Effector memory CD8-positive, alpha-beta T cell (primary cell): ENCODE measurements at places on chromosomes 3 and 15.

- DNase-seq, result no peak
Measured at GRCh38 chr3:187994221-187995042, 159.5 kb upstream of the LPP start.

DNA sequence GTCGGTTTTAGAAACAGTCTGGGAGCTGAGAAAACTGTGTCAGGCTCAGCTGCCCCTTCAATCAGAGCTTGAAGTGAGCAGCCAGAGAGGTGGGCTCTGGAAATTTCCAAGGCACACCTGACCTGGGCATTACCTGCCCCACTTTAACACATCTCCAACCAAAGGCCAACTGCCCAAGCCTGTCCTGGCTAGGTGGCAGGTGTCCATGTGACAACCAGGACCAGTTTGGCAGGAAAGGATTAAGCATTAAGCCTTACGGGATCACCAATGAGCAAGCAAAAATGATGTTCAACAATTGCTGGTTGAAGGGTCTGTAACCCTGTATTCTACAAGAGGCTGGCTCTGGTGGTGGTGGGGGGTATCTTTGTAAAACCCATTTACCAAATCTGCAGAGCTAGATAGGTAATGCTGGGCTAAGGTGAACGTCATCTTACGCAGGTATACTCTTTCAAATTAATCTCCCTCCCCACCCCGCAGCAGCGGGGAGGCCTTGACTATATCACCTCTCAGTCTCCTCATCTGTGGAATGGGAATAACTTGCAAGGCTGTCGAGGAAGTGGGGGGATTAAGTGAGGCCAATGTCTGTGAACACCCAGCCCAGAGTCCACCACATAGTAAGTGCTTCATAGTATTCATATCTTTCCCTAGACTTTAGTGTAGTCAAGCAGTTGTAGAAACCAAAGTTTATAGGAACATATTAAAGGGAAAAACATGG lies 183.2 kb downstream of the MEGF11 start:
- DNase-seq, result no peak

- DNase-seq, result no peak
Measured at GRCh38 chr3:73383470-73384049, 241.2 kb downstream of the PDZRN3 start.

DNA sequence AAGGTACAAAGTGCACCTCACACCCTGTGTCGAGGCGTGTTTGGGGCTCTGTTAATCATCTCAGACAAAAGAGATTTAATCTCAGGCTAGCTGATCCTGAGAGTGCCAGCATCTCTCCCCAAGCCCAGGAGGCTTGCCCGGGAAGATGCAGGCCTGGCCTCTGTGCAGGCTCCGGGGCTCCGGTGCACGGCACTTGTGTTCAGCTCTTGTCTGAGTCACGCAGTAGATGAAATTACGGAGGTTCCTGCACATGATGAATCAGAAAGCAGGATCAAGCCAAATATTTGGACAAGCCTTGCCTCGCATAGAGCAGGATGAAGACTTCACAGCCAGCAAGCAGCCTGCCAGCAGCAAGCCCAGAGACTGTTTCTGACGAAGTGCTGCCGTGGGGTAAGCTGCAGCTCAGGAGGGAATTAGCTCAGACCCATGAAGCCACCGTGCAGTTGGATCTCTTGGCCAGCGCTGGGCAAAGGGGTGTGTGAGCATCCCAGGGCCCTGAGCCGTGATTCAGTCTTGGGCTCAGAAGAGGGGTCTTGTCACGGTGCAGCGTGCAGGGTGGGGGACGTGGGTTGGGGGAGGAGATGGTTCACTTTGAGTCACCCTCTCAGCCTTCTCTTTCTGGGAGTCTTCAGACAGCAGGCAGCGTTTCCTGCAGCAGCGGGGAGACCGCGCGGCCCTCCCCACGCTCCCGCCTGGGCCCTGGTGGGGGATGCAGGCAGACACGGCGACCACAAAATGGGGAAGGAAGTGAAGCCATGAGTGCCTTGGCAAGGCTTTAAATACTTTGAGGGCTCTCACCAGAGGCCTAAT lies 89.2 kb upstream of the MEF2A start:
- no peak for DNase-seq
